ENCODE measurements at places on chromosomes 6 and 20.

GRCh38 chr20:59143326-59143725 is 20.3 kb upstream of the ZNF831 start:
- no peak for DNase-seq

DNA sequence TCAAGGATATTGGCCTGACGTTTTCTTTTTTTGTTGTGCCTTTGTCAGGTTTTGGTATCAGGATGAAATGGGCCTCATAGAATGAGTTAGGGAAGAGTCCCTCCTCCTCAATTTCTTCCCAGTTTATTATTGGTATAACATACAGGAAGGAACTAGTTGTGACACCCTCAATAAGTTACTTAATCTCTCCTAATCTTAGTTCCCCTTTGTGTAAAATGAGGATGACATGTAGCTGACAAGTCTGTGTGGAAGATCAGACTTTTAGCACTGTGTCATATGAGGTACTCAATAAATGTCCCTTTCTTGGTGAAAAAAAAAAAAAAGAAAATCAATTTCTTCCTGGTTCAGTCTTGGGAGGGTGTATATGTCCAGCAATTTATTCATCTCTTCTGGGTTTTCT is 155.8 kb downstream of the PDE7B start:
- no peak for DNase-seq

DNA sequence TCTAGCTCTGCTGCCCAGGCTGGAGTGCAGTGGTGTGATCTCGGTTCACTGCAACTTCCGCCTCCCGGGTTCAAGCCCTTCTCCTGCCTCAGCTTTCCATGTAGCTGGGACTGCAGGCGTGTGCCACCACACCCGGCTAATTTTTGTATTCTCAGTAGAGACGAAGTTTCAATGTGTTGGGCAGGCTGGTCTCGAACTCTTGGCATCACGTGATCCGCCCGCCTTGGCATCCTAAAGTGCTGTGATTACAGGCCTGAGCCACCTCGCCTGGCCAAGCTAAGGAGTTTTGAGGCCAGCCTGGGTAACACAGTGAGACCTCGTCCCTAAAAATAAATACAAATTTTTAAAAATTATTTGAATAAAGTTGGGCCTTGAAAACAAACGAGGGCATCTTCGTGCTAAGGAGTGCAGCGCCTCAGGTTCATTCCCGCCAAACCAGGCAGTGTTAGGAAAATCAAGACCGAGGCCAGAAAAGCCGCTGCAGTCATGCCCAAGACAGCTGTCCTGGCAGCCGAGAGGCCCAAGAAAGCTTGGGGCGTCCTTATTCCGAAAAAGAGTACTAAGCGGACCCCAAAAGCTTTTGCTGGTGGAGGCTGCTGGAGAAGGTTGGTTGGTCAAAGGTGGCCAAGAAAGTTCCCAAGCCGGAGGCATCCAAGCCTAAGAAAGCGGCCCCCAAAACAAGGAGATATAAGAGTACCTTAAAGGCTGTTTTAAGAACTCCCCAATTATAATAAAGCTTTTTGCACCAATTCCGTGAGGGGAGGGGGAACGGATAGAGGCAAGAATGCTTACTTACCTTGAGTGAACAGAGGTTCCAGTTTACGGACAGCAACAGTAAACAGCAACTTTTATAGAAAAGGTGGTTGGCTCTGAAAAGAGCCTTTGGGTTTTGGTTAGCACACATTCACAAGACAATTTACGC is 109.0 kb downstream of the HFE start:
- no peak for DNase-seq

GRCh38 chr20:57919049-57919448 is 209.2 kb upstream of the PMEPA1 start:
- no peak for DNase-seq

GRCh38 chr6:138455746-138456400 is 43.4 kb downstream of the NHSL1 start:
- peak; percentile 54 for DNase-seq

GRCh38 chr20:6135347-6135746 is 12.5 kb upstream of the FERMT1 start:
- no peak for DNase-seq

DNA sequence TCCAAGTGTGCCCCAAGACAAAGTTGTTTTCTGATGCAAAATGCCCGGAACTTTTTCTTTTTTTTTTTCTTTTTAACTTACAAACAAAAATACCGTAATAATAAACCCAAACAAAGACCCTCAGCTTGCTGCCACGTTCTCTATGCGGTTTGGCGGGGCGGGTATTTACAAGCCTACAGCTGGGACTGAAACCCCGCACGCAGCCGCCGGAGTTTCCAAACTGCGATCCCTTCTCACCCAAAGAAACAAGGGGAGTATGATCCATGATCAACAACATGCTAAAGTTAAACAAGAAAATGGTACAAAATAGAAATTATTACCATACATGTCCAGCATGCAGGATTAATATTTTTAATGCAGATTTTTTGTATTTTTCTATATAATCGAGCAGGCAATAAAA is 2.1 kb downstream of the MAFB start:
- DNase-seq = peak; percentile 62

DNA sequence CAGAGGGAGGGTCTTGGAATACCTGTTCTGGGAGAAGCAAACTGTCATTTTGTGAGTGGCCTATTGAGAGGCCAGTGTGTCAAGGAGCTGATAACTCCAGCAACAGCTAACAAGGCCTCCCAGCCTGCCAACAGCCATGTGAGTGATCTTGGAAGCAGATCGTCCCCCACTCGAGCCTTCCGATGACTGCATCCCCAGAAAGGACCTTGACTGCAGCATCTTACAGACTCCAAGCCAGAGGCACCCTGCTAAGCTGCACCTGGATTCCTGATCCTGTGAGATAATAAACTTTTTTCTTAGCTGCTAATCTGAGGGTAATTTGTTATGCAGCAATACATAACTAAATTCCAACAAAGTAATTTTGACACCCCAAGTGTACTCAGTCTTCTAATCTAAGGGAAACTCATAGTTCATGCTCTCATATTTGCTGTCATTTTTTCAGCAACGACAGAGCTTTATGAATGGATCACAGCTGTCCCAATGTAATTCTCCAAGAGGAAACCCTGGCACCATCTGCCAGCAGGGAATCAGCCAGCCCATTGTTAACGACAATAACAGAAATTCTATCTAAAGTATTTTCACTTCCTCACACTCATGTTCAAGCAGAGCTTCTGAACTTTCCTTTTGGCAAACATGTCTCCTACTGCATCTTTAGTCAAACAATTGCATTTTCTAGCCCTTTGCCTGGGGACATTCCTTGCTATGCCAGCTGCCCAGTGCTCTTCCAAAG is 470.2 kb upstream of the BTBD3 start:
- DNase-seq = no peak

DNA sequence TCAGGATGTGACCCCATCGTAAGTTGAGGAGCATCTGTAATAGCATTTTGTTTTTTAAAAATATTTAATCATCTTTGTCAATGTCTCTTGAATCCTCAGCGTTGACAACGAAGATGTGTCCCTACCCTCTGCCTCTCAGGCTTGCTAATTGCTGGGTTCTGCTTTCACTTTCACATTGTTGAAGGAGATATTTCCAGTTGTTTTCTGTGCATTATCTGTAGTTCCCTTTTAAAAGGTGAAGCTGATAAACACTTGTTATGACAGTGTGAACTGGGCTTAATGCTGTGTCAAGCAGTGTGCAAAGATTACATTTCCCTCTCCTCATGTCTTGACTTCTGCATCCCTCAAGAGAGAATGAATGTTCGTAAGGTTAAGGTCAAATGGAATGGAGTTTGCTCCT is 54.9 kb downstream of the CSE1L start:
- DNase-seq = no peak

DNA sequence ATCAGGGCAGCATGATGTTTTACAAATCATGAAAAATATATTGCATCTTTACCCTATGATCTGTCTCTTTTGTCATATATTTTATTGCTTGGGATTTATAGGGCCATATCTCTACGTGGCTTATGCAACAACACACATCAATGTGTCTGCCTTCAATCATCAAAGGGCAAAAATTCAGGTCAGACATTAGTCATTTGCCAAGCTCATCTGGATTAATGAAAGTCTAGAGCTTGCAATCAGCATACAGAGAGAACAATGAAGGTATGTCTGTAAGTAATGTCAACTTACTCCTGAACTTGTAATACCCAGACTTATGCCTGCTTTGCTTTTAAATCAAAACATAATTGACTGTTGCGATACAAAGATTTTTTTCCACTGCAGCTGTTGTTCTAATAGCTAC is 282.7 kb downstream of the HAO1 start:
- no peak for DNase-seq

GRCh38 chr6:135904666-135905065 is 53.2 kb downstream of the PDE7B start:
- no peak for DNase-seq

DNA sequence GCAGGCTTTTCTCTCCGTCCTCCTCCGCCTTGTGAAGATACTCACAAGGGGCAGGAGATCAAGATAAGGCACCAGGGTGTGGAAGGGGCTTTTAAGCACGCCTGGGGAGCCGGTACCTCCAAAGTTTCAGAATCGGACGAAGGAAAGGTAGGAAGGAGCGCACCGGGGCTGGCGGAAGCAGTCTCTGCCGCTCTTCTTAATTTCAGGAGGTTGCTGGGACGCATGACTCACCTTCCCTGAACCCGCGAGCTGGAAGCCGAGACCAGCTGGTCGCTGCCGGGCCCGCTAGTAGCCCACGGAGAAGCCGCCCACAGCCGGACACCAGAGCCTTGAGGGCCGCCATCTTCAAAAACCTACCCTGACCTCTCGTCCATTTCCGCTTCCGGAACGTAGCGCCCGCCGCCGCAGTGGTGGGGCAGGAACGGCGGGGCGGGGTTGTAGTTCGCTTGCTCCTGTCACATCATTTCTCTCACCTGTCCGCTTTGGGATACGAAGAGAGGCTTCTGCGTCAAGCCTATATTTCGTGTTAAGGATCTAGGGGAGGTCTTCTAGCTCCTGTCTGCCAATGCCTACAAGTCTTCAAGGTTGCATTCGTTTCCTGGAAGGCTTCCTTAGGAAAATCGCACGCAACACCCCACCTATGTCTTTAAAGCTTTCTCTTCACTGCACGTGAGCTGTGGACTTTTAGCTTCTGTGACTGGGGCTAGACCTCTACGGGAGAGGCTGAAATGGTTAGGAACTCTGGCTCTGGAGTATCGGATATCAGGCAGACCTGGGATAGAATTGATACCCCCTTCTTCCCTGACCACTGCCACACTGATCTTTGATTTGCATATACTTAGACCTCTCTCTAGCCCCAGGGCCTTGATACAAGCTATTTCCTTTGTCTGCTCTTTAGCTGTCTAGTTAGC is at the start of gene MRPS18A:
Gene MRPS18A (minus strand): TSS at position 355 of the 911 bp plus-strand sequence. CDS start 12 bp downstream, at position 343.
- DNase-seq = peak; percentile 72

GRCh38 chr6:41936073-41936837 is 5.4 kb downstream of the CCND3 start:
- DNase-seq = peak; percentile 61

DNA sequence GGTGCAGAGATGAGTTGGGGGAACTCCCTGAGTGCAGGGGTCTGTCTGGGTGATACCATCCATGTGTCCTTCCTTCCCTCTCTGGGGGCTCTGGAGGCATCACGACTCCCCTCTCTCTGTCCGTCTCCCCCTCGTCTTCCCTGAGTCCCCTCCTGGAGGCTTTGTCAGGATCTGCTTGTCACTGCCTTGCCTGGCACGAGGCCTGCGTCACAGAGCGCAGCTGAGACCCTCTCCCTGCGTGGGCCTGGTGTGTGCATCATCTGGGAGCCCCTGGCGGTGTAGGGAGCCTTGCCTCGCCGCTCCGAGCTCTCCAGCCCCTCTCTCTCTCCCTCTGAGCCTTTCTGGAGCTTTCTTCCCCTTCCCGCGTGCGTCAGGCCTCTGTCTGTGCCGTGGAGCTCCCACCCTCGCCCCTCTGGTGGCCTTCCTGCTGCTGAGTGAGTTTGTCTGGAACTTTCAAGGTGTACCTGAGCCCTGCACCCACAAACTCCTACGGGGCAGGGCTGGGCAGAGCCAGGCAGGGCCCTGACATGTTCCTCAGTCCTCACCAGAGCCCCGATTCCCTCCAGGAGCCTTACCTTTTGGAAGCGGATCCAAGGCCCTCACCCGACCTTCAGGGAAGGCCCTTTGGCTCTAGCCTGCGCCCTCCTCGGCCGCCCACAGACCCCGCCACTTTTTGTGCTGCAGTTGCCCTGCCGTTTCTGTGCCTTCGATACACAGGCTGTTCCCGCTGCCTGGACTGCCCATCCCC is 70.3 kb downstream of the SRC start:
- DNase-seq = no peak

DNA sequence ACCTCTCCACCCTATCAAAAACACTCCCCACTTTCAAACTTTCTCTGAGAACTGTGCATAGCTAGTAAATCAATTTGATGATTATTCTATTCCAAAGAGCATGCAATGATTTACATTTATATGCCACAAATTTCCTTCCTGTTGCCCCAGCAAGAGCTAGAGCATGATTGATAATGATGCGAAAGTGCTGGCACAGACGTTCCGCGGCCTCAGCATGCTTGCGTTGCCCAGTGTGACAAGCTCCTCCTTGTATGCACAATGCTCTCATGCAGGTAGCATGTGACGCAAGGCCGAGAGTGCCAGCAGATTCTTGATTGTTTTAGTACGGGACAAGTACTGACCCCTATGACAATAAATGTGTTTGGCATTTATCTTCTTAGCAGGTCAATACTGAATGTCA is 696.3 kb upstream of the SLC35B3 start:
- peak; percentile 34 for DNase-seq

DNA sequence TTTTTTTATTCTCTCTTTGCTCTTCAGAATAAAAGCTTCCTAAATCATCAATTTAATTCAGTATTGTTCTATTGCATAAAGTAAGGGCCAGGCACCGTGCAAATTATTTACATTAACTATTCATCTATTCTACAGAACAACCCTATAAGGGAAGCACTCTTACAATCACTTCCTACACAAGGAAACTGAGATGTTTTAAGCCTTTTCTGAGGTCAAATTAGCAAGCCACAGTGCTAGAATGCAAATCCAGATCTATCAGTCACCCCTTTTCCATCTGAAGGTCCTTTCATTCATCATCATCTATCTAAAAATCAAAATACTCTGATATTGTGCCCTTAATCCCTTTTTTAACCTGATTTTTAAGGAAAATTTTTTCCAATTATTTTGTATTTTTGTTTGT is 31.2 kb downstream of the FRK start:
- no peak for DNase-seq

- no peak for DNase-seq
Measured at GRCh38 chr6:32529697-32530430, at the start of gene HLA-DRB5. Gene HLA-DRB5, minus strand, starts transcription at chr6:32530287. Its CDS starts 63 bp downstream, at chr6:32530224.

DNA sequence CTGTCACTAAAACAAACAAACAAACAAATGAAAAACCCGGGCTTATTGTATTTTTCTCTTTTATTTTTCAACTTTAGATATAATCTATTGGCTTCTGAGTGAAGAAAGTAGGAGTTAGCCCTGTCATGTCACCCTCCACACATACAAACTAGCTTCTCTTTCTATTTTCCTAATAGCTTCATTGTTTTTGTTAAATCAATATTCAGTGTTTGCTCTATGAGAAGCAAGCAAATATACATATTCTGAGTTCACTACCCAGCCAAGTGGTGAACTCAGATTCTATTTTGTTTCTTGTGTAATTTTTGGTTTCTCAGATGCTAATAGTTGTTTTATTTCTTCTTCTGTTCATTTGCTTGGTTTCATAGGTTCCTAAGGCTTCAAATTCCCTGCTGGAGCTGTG is 66.4 kb downstream of the SNRNP48 start:
- no peak for DNase-seq

- DNase-seq = no peak
Measured at GRCh38 chr20:54250691-54251090, 42.8 kb downstream of the PFDN4 start.

GRCh38 chr6:140276133-140276532 is 901.7 kb upstream of the CITED2 start:
- no peak for DNase-seq
